Keratinocyte (primary cell): ENCODE measurements at places on chromosomes 1 and 21. TPM values are rescaled to one million over a fixed set of nuclear protein-coding genes. Genes with fewer than 3 reads are reported as not detected.

C4BPA gene
- not detected in 3 replicates for polyA plus RNA-seq

RHBDL2 gene
- 5.4 to 9.2 TPM (median 7.9 TPM) in 3 replicates for polyA plus RNA-seq

KIF14 gene
- 0.90 to 6.2 TPM (median 3.7 TPM) in 3 replicates for polyA plus RNA-seq

SPRR2F gene
- polyA plus RNA-seq, result not detected in 3 replicates

DNA sequence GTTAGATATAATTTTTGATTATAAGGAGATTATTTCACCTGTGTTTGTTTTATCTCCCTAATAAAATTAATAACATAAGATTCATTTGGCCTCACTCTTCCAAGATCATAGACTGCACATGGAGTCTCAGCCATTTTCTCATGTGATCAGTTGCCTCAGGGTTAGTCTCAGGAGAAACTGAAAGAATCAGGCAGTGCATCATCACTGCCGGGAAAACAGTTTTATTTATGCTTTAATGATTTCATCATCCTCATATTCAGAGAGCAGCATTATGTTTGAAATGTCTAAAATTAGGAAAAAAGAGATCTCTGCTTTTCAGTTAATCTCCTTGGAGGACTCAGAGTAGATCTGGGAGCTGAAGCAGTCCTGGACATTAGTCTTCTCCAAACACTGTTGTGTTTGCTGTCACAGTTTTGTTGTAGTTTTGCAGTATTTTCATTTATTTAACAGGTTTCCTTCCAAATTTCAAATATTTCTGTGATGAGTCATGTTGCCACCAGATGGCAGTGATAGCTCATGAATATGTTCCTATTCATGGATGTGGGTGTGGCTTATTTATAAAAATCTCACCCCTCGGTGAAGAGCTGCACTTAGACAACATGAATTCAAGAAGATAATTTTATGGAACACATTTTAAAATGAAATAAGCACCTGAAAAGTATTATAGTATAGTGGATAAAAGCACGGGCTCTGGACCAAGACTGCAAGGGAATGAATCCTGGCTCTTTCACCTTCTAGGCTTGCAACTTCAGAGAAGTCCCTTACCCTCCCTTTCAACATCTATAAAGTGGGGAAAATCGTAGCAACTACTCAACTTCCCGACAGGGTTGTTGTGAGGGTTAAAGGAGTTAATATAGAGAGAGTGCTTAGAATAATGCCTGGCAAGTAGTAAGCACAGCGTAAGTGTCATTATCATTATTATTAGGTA is 31.2 kb downstream of the CHD1L start:
- H3K36me3 ChIP-seq, result peaks cover 49% of the 10 kb centered on the region
- H3K4me3 ChIP-seq, result no peak overlapping the region
- H3K27ac ChIP-seq, result peak overlapping the region; percentile 82
- peaks cover 16% of the 10 kb centered on the region for H3K4me1 ChIP-seq
- no peaks in the 10 kb centered on the region for H3K27me3 ChIP-seq

DNA sequence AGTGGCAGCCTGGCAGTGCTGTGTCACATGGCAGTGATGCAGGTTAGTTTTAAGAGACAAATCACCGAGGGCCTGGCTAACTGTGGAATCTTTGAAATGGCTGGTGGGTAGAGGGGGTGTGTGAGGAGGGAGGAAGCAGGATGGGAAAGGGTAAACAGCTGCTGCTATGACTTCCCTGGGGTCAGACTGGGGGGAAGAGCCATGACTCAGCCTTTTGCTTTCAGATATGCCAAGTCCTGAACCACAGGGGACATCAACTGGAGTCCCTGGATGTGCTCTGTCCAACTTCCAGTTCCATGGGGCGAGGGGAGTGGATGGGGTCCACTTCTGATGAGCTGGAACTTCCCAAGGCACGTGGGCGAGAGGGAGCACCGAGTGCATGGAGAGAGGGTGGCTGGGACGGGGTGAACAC is 121.1 kb upstream of the ADAR start:
- peaks cover 18% of the 10 kb centered on the region for H3K4me1 ChIP-seq
- DNase-seq, result no peak
- H3K27ac ChIP-seq, result no peak overlapping the region
- peaks cover 5% of the 10 kb centered on the region for H3K27me3 ChIP-seq
- H3K36me3 ChIP-seq, result no peaks in the 10 kb centered on the region

- no peak overlapping the region for H3K27ac ChIP-seq
- H3K4me3 ChIP-seq, result no peak overlapping the region
- no peaks in the 10 kb centered on the region for H3K27me3 ChIP-seq
Measured at GRCh38 chr1:11944358-11944931, 9.9 kb downstream of the PLOD1 start.

- H3K4me1 ChIP-seq, result peaks cover 16% of the 10 kb centered on the region
- H3K4me3 ChIP-seq, result no peak overlapping the region
- no peak for DNase-seq
- H3K27me3 ChIP-seq, result no peaks in the 10 kb centered on the region
Measured at GRCh38 chr1:71857862-71858261, 424.5 kb downstream of the NEGR1 start.

- H3K27ac ChIP-seq, result no peak overlapping the region
- no peaks in the 10 kb centered on the region for H3K27me3 ChIP-seq
- DNase-seq, result no peak
- no peaks in the 10 kb centered on the region for H3K4me1 ChIP-seq
Measured at GRCh38 chr1:68344208-68344607, 105.5 kb downstream of the RPE65 start.

GRCh38 chr21:38976900-38977299 is 171.2 kb downstream of the ETS2 start:
- no peaks in the 10 kb centered on the region for H3K36me3 ChIP-seq
- H3K27ac ChIP-seq, result no peak overlapping the region
- peaks cover 7% of the 10 kb centered on the region for H3K4me1 ChIP-seq
- H3K4me3 ChIP-seq, result no peak overlapping the region
- H3K27me3 ChIP-seq, result no peaks in the 10 kb centered on the region

DNA sequence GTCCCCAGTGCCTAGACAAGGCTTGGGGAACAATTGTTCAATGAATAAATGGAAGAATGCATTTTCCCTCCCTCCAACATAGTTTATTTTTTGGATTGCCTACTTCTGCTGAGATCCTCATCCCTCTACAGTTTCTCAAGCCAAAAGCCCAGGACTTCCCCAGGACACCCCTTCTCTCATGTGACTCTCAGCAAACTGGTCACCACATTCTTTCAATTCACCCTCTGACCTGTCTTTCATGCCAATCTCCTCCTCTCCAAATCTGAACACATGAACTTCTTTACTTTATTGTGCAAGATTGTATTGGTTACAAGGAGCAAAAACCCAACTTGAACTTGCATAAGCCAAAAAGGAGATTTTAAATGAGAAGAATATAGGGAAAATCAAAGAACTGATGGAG is 103.2 kb upstream of the JUN start:
- no peak overlapping the region for H3K27ac ChIP-seq
- H3K4me1 ChIP-seq, result peaks cover 20% of the 10 kb centered on the region
- no peak for DNase-seq
- no peaks in the 10 kb centered on the region for H3K36me3 ChIP-seq

DNA sequence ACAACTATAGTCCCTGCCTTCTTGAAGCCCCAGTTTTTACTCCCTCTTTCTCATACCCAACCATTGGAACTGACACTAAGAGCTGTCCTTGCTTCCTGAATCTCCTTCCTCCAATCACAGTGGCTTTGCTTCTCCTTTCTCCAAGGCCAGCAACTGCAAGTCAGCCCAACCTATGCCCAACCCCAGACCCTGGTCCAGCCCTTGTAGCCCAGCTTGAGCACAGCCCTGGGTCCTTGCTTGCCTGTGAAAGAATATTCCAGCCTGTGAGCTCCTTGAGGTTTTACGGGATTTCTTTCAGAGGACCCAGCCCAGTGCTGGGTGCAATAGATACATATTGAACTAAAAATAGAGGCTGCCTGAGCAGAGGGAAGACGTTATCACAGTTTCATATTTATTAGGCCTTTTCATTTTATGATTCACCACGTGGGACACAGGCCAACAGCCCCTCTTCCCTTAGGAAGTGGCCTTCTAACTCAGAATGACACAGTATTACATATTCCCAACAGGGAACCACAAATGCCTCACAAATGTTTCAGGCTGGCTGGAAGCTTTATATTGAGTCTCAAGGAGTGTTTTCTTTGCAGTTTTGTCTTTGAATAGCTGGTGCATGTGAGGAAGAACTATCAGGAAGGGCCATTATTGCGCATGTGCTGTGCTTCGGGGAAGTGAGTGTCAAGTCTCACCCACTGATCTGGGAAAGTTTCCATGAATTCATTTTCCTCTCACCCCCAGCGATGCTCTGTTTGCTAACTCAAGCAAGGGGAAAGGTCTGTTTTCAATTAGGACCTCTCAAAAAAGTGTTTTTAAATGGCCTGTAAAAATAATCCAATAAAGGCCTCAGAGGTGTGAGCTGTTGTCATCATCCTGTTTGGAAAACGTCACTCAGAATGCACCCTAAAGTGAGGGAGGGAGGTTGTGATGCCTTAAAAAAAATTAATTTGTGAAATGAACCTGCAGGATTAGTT is 92.3 kb upstream of the NFIA start:
- no peak overlapping the region for H3K27ac ChIP-seq
- H3K4me3 ChIP-seq, result no peak overlapping the region
- H3K4me1 ChIP-seq, result peaks cover 8% of the 10 kb centered on the region

DNA sequence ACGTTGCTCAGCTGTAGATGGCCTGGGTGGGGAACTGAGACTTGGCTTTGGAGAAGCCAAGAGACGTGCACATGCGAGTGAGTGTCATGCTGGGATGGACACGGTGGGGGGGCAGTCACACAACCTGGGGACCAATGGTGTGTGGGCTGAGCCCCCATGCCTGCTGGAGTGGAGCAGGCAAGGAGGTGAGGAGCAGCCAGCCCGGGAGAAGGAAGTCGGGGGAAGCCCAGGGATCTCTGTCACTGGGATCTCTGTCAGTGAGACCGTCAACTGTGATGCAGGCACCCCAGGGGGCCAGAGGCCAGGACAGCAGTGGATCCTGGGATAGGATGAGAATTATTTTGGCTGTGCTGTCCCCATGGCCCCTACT is 11.0 kb upstream of the ZNF669 start:
- no peak overlapping the region for H3K27ac ChIP-seq
- no peak overlapping the region for H3K4me3 ChIP-seq
- no peak for DNase-seq
- H3K27me3 ChIP-seq, result peaks cover 15% of the 10 kb centered on the region
- no peaks in the 10 kb centered on the region for H3K36me3 ChIP-seq
- peaks cover 7% of the 10 kb centered on the region for H3K4me1 ChIP-seq

GRCh38 chr1:213984387-213985208 is 3.2 kb upstream of the PROX1 start:
- H3K4me1 ChIP-seq, result peaks cover 15% of the 10 kb centered on the region
- no peak overlapping the region for H3K27ac ChIP-seq
- H3K4me3 ChIP-seq, result no peak overlapping the region
- DNase-seq, result no peak
- H3K36me3 ChIP-seq, result no peaks in the 10 kb centered on the region
- H3K27me3 ChIP-seq, result peaks cover 66% of the 10 kb centered on the region

DNA sequence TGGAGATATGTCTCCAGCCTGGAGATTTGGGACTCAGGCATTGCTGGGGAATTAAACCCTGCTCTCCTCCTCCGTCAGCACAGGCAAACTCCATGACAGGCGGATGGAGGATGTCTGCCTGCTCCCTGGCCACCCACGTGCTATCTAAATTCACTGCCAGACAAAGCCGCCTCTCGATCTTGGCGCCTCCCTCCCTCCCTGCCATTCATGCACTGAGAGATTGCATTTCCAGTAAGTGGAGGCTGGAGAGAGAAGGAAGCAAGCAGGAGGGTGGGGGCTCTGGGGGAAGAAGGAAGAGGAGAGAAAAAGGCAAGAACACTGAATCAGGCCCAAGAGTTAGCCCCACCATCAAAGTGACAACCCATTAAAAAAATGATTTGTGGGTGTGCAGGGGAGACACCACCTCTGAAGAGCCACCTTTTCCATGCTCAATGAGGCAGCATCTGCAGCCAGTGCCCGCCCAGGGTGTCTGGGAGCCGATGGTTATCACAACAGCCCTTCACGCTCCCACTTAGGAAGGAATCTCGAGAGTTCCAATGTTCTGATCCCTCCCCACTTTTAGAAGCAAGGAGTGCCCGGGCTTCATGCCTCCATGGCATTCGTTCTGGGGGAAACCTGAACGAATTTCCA is 183.0 kb downstream of the HIVEP3 start:
- peaks cover 3% of the 10 kb centered on the region for H3K27me3 ChIP-seq
- no peak overlapping the region for H3K4me3 ChIP-seq
- no peak overlapping the region for H3K27ac ChIP-seq
- DNase-seq, result no peak

DNA sequence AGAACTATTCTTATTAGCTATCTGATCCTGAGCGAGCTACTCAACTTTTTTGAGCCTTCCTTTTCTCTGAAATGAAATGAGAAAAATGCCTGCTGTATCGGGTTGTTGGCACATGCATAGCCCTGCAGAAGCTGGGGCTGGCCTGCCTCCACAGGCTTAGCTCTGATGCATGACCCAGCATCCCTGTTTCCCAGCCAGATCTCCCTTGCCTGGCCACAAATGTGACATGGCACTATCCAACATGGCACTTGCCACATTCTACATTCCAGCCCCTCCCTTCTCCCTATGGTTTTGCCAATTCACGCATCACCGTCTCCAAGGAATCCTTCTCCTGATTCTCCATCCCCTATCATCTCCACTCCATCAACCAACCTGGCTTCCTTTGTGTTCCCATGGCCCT is 13.8 kb downstream of the RNU5D-1 start:
- no peaks in the 10 kb centered on the region for H3K27me3 ChIP-seq
- DNase-seq, result no peak
- H3K27ac ChIP-seq, result no peak overlapping the region
- H3K4me1 ChIP-seq, result peaks cover 3% of the 10 kb centered on the region
- no peaks in the 10 kb centered on the region for H3K36me3 ChIP-seq

DNA sequence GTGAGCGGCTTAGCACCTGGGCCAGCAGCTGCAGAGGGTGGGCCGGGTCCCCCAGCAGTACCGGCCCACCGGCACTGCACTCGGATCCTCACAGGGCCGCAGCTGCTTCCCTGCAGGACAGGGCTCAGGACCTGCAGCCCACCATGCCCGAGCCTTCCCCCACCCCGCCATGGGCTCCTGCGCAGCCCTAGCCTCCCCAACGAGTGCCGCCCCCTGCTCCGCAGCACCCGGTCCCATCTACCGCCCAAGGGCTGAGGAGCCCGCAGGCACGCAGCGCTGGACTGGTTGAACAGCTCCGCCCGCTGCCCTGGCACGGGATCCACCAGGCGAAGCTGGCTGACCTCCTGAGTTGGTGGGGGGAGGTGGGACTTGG is 6.3 kb upstream of the ACBD6 start:
- no peak overlapping the region for H3K27ac ChIP-seq
- no peak for DNase-seq
- no peaks in the 10 kb centered on the region for H3K4me1 ChIP-seq
- no peaks in the 10 kb centered on the region for H3K27me3 ChIP-seq

GRCh38 chr21:42520628-42521253 is 7.1 kb downstream of the SLC37A1 start:
- H3K4me1 ChIP-seq, result peaks cover 5% of the 10 kb centered on the region
- H3K36me3 ChIP-seq, result peaks cover 9% of the 10 kb centered on the region
- no peak overlapping the region for H3K27ac ChIP-seq
- no peak for DNase-seq
- no peak overlapping the region for H3K4me3 ChIP-seq
